NCI-H1105 (cell line): ENCODE measurements at places on chromosomes 4 and X.

DNA sequence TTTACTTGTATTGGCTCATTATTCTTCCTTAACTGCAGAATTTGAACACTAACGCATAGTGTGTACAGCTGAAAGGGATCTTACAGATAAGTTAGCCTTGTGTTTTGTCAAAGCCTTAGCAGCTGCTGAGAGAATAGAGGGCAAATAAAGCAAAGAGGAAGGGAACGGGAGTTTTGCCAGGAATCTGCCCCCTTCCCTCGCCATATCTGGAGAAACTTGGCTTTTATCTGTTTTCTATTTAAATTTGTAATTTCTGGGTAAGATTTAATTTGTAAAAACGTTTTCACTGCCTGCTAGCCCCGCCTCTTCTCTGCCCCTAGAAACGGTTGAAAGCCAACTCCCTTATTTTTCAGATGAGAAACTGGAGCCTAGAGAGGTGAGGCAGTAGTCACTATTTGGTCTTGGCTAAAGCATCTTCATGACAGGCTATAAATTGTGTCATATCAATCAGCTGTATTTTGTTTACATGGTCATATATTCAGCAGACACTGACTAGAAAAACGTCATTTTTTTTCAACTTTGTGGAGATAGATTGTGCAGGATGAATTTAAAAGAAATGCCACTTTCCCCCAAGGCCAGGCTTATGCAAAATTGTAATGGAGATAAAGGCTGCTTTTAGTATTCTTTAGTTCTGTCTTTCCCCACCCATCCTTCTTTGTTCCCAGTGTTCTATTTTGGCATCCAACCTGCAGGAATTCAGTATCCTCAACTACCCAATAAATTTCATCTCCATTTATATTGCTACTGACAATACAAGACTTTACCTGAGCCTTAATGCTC lies 319.4 kb downstream of the SH2D1A start:
- no peak for DNase-seq

GRCh38 chr4:101254776-101255175 lies 92.5 kb downstream of the PPP3CA start:
- DNase-seq: no peak

DNA sequence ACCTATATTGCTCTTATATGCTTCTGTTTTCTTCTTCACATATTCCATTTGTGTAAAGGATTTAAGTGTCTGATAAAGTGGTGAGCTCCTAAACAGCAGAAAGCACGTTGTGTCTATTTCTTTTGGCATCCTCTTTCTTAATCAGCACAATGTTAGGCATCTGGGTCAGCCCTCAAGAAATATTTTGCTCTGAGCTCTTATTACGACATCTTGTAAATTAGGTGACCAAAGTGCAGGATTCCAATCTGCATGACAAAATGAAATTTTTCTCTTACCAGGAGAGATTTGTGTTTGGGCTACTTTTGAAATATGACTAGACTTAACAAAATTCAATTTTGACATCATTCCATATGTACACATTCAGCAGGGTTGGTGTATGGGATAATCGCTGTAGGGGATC lies 210.0 kb upstream of the IGFBP7 start:
- no peak for DNase-seq

- DNase-seq: no peak
Observed at GRCh38 chr4:152193059-152193458, 342.8 kb downstream of the FBXW7 start.

GRCh38 chr4:177023951-177024350 lies 231.2 kb upstream of the VEGFC start:
- no peak for DNase-seq

- DNase-seq: no peak
Observed at GRCh38 chrX:114930227-114930626, 87.2 kb downstream of the IL13RA2 start.

- no peak for DNase-seq
Observed at GRCh38 chr4:82578935-82579334, 17.1 kb upstream of the TMEM150C start.

- no peak for DNase-seq
Observed at GRCh38 chr4:123555807-123556273, 159.2 kb downstream of the SPRY1 start.

- no peak for DNase-seq
Observed at GRCh38 chrX:136199365-136199764, 51.8 kb downstream of the MAP7D3 start.

- no peak for DNase-seq
Observed at GRCh38 chr4:146640021-146640464, 1.4 kb downstream of the POU4F2 start.
